T-cell (primary cell): ENCODE measurements at places on chromosomes 1 and 21. TPM values are rescaled to one million over a fixed set of nuclear protein-coding genes. Genes with fewer than 3 reads are reported as not detected.
A peak's percentile ranks its signal among the peaks of the same experiment; 100 is the strongest.

- no peak for DNase-seq
These were observed 70.9 kb upstream of the ETS2 start for GRCh38 chr21:38734646-38735365.

NBPF6 gene
- not detected for total RNA-seq

PTGFR gene
- total RNA-seq, result not detected

BCAN gene
- total RNA-seq, result not detected

ELAPOR1 gene
- 14.9 TPM for total RNA-seq

DNA sequence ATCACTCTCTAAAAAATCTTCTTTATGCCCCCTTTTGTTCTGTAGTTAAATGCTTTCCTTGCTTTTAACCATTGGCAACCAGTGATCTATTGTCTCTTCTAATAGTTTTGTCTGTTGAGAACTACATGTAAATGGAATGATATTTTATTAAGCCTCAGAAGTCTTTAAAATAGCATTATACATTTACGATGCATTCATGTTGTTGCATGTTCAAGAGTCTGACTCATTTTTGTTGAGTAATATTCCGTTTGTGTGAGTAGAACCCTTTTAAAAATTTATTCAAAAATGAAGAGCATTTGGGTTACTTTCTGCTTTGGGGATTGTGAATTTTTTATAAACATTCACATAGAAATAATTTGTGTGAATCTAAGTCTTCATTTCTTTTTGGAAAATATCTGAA, 1352.9 kb downstream of the NCAM2 start:
- DNase-seq, result no peak

- DNase-seq, result no peak
These were observed 19.8 kb downstream of the OLFML2B start for GRCh38 chr1:162003830-162004215.

DNA sequence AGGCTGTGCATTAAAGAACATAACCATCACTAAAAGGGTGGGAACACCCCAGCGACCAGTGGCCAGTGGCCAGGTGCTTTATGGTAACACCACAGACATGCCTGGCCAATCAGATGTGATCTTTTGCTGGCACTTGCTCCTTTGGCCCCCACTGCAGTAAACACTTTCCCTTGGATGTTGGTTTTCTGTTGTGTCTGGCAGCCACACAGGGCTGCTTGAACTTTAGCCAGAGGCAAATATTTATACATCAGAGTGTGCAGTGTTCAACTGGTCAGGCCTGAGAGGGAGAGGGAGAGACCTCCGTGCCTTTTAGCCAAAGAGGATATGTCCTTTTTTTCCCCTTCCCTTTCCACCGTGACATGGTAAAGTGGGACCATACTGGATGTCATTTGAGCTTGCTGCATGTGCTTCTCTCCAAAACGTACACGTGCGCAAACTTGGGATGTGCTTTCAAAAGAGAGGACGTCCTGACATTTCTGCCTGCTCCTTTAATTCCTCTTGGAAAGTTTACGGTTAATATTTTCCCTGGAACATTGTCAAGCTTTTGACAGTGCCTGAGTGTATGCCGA, 101.2 kb downstream of the NFIA start:
- no peak for DNase-seq

GRCh38 chr1:76232666-76233065, 158.1 kb downstream of the ST6GALNAC3 start:
- DNase-seq, result no peak

GRCh38 chr1:36729716-36730510, 247.2 kb upstream of the CSF3R start:
- DNase-seq, result no peak

GRCh38 chr1:51423073-51423821, 92.9 kb upstream of the TTC39A start:
- no peak for DNase-seq

HUNK gene
- 1.1 TPM for total RNA-seq

GRCh38 chr1:213389061-213389581, 338.1 kb downstream of the RPS6KC1 start:
- no peak for DNase-seq

- no peak for DNase-seq
These were observed 50.1 kb upstream of the SPOCD1 start for GRCh38 chr1:31865728-31866449.

GPR61 gene
- 0.40 TPM for total RNA-seq

DNA sequence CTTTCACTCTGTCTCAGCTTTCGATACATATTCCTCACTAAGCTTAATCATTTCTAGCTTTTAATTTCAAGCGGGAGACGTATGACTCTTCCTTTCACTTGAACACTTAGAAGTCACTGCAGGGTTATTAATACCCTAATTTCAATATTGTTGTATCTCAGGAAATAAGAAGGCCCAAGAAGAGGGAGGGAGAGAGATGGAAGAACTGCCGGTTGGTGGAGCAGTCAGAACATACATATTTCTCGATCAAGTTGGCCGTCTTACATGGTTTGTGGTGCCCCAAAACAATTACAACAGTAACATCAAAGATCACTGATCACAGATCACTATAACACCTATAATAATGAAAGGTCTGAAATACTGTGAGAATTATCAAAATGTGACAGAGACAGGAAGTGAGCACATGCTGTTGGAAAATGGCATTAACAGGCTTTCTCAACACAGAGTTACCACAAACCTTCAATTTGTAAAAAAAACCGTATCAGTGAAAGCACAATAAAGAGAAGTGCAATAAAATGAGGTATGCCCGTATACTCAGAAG, 145.4 kb upstream of the HP1BP3 start:
- DNase-seq, result no peak

TDRD5 gene
- not detected for total RNA-seq

GRCh38 chr1:224509907-224510306, 75.3 kb upstream of the WDR26 start:
- DNase-seq, result no peak

GRCh38 chr1:227961651-227962466, 14.1 kb upstream of the WNT9A start:
- DNase-seq, result no peak

HPDL gene
- total RNA-seq, result 0.21 TPM

- no peak for DNase-seq
These were observed 135.2 kb upstream of the RUNX3 start for GRCh38 chr1:25065321-25065721.

GRCh38 chr1:161068306-161069234, 1.1 kb downstream of the ARHGAP30 start:
- peak; percentile 82 for DNase-seq

DNA sequence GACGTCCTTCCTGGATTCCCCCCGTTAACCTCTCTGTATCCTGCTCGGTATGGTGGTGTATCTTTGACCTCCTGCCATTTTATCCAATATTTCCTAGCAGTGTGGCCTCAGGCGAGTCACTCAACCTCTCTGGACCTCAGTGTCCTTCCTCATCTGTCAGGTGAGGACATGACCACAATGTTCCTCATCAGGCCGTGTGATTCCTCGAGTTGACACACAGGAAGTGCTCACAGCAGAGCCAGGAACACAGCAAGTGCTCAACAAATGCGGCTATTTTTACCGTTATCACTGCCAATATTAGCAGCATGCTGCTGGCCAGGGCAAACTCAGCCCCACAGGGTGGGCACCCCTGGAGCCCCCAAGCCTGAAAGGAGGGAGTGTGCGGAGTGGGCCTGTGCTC, 450.2 kb downstream of the KIF26B start:
- DNase-seq, result no peak

- DNase-seq, result no peak
These were observed 11.6 kb downstream of the SON start for GRCh38 chr21:33554236-33554981.

- DNase-seq, result no peak
These were observed 101.6 kb downstream of the ZMYM4 start for GRCh38 chr1:35369922-35370671.

DNA sequence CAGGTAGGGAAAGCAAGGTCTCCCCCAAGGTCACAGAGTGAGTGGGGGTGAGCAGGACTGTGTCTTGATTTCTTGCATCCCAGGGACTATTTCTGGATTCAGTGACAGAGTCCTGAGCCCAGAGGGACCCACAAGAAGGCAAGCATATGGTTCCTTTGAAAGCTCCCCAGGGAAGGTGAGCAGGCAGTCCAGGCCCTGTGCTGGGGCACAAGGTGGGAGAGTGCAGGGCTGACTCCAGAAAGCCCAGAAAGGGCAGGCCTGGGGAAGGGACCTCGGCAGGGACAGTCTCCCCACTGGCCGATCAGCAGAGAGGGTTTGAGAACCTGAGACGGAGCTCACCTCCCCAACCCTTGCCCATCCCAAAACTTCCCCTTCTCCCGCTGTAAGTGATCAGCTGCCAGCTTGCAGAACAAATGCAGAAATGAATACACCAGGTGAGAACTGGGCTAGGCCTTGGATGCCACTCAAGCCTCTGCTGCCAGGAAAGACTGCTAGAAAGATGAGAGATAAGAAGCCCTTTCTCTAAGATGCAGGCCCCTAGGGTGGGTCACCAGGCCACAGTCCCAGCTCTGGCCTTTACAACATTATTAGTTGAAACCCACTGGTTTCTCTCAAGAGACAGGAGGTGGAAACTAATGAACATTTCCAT, 121.0 kb downstream of the GLIS1 start:
- no peak for DNase-seq

- DNase-seq, result no peak
These were observed 25.8 kb upstream of the EVA1B start for GRCh38 chr1:36349241-36349671.

CNKSR1 gene
- 6.8 TPM for total RNA-seq

DNA sequence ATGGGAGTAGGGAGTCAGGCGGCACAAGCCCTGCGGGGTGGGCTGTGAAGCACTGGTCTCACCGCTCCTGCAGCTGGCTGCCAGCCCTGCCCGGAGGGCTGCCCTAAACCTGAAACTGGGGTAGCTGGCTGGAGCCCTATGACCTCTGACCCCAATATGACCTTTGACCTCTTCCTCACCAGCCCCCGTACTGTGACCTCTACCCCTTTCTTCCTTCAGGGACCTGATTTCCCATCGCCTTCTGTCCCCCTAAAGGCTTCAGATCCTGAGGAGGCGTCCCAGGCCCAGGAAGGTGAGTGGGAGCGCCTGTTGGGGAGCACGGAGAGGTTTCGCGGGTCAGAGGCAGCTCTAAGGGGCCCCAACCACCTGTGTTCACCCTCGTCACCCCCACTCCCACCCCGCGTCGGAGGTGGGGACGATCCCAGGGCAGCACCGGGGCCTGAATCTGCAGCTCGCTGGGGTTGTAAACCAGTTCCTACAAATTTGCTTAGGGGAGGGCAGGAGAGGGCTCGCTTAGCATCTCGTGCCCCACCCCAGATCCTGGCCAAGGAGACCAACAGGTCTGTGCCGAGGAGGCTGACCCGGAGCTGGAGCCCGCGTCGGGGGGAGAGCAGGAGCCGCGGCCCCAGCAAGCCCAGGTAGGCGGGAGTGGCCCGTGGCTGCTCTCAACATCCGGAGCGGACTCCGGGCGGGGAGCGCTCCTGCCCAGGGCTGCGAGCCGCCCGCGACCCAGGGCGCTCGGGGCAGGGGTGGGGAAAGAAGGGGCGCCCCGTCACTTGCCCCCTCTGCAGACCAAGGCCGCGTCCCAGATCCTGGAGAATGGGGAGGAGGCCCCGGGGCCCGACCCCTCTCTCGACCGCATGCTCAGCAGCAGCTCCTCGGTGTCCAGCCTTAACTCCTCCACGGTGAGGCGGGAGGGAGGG, 7.3 kb downstream of the SYTL1 start:
- DNase-seq, result no peak

DNA sequence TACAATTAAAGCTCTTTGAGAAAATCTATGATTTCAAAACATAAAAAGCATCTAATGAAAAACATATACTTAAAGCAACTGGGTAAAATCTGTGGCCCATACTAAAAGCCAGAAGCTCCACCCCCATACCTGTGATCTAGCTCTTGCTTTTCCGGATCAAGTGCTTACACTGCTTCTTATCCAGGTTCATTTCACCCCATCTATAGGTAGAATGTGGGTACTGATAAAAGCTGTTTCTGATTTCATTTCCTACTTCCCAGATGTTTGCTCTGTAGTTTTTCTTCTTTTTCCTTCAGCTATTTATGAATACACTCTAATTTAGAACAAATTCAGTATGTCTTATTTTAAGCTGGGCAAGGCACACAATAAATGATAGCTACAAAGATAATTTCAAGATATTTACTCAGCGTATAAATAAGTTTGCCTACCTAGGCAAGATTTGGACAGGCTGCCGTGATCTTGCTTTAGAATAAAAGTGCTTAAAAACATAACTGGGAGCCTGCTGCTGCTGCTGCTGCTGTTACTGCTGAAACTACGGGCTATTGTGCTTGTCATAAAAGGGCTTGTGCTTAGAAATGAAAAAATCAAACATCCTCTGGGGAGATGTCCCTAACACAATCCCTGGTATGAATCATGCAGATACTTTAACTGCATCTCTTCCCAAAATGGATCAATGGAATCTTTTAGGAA, 2.1 kb downstream of the SIPA1L2 start:
- DNase-seq, result peak; percentile 27

DNA sequence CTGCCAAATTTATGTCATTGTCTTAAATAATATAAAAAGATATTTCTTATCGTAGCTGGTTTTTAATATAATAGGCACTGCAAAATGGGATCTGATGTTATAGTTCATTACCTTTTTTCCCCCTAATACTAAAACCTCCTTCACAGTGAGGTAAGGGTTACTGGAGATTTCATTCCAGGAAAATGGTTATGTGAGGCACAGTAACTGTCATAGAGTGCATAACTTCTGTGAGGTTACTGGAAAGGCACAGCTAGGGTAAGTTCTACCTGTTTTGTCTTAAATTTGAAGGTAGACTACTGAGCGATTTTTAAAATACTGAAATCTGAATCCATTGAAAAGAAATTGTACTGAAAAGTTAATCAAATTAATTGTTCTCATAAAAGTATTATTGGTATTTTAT, 13.0 kb downstream of the ADGRL2 start:
- DNase-seq, result no peak

GRCh38 chr1:33898881-33899280, 35.0 kb downstream of the HMGB4 start:
- DNase-seq, result no peak

DNA sequence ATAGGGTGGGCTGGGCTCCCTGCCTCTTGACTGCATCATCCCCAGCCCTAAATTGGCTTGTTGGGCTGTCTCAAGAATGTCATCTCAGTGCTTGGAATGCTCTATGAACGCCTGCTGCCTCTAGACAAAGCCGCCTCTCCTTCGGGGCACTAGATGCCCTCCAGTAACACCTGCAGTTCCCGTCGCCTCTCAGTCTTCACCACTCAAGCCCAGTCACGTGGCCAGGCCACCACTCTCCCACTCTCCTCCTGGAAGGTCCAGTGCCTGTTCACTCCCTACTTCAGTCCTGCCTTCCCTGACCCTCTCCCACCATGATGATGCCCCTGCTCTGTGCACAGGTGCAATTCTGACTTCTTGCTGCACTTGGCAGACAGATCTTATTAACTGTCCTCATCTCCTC, 7.0 kb downstream of the TAS1R2 start:
- no peak for DNase-seq
